Activated CD4-positive, alpha-beta T cell treated with anti-CD3 and anti-CD28 coated beads, Interleukin-2, amount 10 ng/mL, durations not matched to agents 24 days and 14 days (primary cell): ENCODE measurements at places on chromosomes 4 and X.
A peak's percentile ranks its signal among the peaks of the same experiment; 100 is the strongest.

GRCh38 chr4:174714393-174715211 lies 114.4 kb downstream of the GLRA3 start:
- DNase-seq: peak; percentile 71

DNA sequence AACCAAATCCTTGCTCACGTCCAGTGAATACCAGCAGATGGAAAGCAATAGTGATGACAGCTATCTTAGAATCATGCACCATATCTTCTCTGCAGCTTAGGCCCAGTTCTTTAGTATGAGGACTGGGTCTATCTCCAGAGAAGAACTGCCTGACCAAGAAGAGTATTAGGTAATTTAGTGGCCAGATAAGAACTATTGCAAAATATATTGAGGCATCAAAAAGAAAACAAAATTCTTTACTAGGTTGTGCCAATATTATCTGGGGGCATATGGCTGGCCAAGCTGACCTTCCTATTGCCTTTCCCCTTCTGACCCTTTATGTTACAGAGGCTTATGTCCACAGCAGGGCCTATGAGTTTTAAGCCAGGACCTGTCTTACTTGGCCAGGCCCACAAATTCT lies 91.2 kb downstream of the RLIM start:
- no peak for DNase-seq

GRCh38 chrX:107775000-107775733 lies 420 bp downstream of the TSC22D3 start:
- no peak for DNase-seq

DNA sequence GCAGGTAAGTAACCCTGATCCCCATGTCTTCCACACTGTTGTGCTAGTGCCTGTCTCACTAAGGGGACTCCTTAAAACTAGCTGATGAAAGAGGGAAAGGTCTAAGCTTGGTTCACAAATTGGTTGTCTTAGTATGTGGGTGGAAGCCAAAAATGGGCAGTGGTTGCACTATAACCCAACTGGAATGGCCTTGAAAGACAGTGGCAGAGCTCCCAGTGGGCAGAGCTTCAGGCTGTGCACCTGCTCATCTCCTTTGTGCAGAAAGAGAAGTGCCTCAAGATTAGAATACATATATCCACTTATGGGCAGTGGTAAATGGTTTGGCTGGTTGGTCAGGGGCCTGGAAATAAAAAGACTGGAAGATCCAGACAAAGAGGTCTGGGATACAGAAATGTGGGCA lies 7.2 kb downstream of the SYN1 start:
- DNase-seq: no peak

DNA sequence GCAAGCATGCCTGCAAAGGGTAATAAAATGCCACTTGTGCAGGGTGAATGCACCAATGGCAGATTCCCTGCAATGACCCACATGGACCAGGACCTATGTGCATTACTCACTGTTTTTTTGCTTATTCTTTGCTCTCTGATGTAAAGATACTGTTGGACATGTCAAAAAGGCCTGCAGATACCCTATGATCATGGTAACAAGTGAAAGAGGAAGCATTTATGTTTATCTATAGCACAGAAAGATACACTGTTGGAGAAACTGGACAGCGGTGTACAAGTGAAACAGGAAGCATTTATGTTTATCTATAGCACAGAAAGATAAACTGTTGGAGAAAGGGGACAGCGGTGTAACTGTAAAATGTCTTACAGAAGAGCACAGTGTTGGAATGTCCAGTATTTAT lies 127.5 kb downstream of the PAPSS1 start:
- no peak for DNase-seq

- no peak for DNase-seq
Measured at GRCh38 chrX:110153896-110154295, 151.0 kb downstream of the TMEM164 start.

DNA sequence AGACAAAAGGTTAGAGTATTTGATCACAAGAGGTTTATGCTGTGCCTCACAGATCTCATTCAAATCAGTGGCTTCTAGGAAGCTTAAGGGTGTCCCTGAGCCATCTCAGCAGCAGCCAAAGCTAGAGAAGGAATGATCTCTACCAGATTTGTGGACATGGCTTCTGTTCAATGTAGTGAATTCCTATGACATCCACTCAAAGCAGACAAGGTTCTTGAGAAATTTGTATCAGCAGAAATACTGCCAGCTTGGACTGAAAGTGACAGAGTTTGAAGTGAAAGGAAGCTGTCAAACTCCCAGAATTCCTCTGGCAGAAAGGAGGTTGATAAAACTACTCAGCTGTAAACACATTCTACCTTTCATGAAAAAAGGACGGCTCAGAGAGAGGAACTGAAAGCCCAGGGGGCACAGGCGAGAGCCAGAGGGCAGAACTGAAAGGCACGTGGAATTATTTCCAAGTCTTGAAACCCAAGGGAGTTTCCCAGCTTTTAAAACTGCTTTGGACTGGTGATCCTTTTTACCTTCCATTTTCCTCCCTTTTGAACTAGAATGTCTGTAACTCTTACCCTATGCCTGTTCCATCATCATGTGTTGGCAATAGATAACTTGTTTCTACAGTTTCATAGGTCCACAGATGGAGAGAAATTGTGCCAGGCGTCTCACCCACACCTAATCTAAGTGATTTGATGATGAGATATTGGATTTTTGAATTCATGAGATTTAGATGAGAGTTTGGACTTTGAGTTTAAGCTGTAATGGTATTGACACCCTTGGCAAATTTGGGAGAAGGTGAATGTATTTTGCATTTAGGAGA lies 14.5 kb upstream of the MED14 start:
- DNase-seq: no peak

GRCh38 chr4:16617011-16617410 lies 281.4 kb downstream of the LDB2 start:
- no peak for DNase-seq

DNA sequence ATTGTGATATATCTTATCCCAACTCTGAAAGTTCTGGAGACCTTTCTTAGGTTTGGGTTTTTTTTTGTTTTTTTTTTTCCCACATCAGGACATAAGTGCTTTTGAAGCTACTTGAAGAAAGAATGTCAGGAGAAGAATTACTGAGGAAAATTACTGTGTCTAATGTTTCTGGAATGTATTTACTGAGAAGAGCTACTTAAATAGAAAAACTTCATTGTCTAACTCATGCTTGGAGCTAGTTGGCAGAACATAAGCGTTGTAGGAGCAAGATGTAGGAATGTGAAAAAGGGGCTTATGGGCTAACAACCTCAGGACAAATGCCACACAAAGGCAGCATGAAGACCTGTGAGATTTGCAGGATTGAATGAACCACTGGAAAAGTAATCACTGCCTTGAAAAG lies 166.6 kb upstream of the GLRA2 start:
- no peak for DNase-seq

DNA sequence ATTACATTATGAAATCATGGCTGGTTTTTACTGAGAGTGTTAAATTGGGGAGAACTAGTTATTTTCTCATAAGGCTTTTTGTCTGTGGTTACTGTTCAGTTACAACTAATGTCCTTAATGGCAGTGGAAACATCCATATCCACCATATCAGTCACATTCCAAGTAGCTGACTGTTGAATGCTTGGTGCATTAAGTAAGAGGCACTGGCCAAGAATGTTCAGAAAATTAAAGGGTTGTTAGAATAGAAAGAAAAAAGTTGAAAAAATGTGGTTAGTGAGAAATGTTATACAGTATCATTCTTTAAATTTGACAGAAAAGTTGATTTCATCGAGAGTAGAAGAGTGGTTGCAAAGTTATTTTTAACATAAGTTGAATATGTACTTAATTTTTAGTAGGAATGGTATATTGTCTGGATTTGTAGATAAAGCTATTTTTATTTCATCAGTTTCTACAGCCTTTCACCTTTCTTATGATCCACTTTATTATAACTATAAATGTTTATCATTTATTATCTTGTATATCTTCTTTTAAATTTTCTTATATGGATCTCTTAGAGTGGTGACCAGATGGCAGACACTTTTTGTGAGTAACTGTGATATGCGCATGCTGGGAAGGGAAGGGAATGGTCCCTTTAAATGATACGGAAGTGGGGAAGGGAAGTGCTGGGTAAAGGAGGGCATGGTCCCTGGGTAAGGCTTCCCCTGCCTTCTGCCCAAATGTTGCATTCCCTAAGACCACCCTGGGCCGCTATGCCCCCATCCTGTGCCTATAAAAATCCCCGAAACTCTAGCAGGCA lies 2407.1 kb downstream of the ARAP2 start:
- DNase-seq: no peak

DNA sequence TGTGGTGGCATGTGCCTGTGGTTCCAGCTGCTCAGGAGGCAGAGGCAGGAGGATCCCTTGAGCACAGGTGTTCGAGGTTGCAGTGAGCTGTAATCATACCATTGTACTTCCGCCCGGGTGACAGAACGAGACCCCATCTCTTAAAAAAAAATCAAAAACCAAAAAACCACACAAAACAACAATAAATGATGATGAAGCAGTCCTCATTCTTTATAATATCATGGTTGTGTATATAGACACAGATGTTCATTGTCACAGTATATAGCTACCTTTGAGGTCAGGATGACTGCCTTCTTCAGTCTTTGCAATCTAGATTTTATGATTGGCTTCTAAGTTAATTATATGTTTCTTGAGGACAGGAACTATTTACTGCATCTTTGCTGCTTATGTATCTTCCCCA lies 37.0 kb downstream of the ZFX start:
- DNase-seq: no peak

- no peak for DNase-seq
Measured at GRCh38 chrX:10474510-10474909, 145.9 kb downstream of the MID1 start.

DNA sequence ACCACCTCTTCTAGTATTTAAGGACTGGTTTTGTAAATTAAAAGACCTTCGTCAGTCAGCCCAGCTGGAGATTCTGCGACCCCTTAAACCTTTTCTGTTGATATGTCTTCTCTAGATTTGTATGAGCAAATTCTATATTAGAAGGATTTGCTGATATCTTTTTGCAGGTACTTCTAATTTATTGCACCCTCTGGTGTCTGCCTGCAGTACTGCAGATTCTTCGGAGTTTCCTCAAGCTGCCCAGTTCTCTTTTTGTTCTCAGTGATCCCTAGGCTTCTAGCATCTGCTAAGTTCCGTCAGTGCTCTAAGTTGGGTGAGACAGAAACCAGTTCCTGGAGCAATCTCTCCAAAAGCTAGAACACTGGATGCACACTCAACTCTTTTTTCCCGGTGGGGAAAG lies 545.2 kb downstream of the C4orf33 start:
- peak; percentile 85 for DNase-seq

- DNase-seq: no peak
Measured at GRCh38 chrX:128818690-128819089, 704.6 kb downstream of the SMARCA1 start.

- no peak for DNase-seq
Measured at GRCh38 chr4:26856906-26857277, 3.7 kb upstream of the STIM2 start.

GRCh38 chr4:79445371-79445781 lies 37.3 kb upstream of the GK2 start:
- DNase-seq: no peak

GRCh38 chrX:8907688-8908087 lies 106.5 kb upstream of the FAM9A start:
- no peak for DNase-seq

- no peak for DNase-seq
Measured at GRCh38 chr4:108060686-108061321, 71.1 kb downstream of the HADH start.

DNA sequence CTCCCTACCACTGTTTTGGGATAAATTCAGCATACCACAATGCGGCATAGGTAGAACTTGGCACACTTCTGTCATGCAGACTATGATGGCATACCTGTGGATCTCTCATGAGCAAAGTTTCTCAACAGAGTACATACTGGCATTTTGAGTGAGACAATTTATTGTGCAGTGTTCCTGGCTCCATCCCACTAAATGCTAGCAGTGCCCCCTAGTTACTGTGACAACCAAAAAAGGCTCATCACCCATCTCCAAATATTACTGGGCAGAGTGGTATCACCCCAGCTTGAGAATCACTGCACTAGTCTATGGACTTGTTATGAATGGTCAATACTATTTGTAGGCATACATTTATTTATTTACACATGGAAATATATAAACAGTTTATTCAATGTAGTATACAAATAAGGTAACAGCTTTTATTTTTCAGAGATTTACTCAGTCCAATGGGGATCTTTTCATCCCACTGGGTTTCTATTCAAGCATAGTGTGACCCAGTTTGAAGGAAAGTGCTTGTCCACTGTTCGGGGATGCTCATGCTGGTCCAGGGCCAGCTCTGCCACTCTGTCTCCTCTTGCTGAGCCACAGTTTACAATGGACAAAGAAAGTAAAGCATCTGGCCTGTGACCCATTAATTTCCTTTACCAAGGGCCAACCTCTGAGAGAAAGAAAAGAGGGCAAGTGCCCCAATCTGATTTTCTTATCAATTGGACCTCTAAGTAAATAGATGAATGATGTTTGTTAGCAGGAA lies 81.0 kb upstream of the IL2 start:
- DNase-seq: no peak

GRCh38 chr4:3040452-3041191 lies 33.7 kb downstream of the HTT-AS start:
- DNase-seq: no peak

GRCh38 chr4:73018595-73018994 lies 50.9 kb downstream of the COX18 start:
- DNase-seq: no peak

- DNase-seq: no peak
Measured at GRCh38 chr4:47488706-47489105, 3.6 kb downstream of the ATP10D start.

DNA sequence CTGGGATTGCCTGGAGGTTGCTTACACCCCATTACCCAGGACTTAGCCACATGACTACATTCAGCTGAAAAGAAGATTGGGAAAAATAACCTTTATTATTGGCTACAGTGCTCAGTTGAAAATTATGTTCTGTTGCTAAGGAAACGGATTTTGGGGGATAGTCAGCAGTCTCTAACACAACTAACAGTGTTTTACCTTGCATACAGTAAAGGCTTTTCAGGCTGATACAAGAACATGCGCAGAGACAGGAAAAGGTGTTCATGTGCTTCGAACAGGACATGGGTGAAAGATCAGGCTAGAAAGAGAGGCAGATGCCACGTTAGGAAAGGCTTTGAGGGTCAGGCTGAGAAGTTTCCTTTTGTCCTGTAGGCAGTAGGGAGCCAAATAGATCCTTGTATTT lies 14.8 kb upstream of the RHOH start:
- DNase-seq: no peak

DNA sequence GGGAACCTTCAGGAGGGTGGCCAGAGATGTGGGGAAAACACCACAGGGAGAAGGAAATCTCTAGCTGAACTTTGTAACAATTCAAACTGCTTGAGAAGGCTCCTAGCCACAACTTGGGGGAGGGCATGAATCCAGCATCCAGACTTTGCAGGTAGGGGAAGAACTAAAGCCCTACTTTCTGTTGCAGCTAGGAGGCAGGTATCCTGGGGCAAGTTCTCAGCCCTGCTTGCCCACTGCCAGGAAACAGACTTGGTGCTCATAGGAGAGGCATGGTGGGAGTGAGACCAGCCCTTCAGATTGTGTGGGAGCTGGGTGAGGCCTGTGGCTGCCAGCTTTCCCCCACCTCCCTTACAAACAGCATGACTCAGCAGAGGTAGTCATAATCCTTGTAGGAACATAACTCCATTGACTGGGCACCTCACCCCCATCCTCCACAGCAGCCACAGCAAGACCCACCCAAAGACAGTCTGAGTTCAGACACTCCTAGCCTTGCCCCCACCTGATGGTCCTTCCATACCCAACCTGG lies 209.5 kb upstream of the CPEB2 start:
- no peak for DNase-seq

- DNase-seq: no peak
Measured at GRCh38 chr4:3491681-3492405, 28.7 kb downstream of the DOK7 start.

GRCh38 chr4:33649471-33649870 lies 2594.8 kb downstream of the ARAP2 start:
- DNase-seq: no peak
